ENCODE measurements at places on chromosomes 5 and 9.

- no peak for DNase-seq
Observed at GRCh38 chr5:33758737-33759136, 133.1 kb downstream of the ADAMTS12 start.

- DNase-seq: no peak
Observed at GRCh38 chr5:55758231-55758630, 20.4 kb downstream of the DDX4 start.

- no peak for DNase-seq
Observed at GRCh38 chr5:111194925-111195324, 29.3 kb upstream of the CAMK4 start.

DNA sequence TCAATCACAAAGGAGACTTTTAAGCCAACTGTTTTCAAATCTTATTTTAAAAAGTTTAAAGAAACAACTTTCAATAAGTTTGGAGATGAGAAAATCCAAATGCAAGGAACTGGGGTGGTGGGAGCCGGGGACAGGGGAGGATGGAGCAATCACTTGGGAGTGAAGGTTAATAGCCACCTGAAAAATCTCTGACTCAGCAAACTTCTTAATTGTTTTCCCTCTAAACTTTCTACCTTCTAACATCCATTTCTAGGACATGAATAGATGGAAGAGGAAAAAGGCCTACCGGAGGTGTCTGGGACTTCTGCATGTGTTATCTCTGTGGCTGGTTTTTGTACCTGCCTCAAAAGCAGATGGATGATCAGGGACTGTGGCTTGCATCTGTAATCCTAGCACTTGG lies 360.6 kb downstream of the OSTF1 start:
- no peak for DNase-seq

DNA sequence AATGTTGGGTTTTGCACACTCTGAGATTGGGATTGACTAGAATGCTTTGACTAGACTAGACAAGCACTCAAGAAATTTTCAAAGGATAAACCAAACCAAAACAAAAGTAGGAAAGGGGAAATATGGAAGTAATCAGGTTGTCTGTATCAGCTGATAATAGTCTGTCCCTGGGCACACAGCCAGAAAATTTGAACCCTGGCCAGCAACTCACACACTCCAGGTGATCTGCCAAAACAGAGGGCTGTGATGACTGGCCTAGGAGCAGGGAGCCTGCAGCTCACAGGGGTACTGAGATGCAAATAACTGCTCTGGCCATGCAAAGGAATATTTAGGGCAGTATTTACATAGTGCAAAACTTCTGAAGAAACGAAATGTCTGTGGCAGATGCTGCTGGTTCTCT lies 112.3 kb upstream of the SMIM23 start:
- no peak for DNase-seq
